Stimulated activated CD8-positive, alpha-beta memory T cell treated with anti-CD3 and anti-CD28 coated beads, Interleukin-4, amount 100 ng/mL, for 48 hours (primary cell): ENCODE measurements at places on chromosomes 11 and 22.

DNA sequence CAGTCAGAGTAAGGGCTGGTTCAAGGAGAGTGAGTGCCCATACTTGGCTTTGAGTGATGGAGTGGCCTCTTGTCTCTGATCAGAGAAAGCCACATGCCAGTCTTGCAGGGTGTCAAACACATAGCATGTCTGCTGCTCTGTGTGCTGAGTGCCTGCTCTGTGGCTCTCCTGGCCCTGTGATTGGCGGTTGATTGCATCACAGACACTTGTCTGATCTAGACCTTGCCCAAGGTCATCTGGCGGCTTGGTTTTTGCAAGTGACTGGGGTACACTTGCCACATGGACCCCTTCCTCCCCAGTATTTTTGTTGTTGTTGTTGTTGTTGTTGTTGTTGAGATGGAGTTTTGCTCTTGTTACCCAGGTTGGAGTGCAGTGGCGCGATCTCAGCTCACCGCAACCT is 10.3 kb downstream of the OSBP2 start:
- DNase-seq = no peak

DNA sequence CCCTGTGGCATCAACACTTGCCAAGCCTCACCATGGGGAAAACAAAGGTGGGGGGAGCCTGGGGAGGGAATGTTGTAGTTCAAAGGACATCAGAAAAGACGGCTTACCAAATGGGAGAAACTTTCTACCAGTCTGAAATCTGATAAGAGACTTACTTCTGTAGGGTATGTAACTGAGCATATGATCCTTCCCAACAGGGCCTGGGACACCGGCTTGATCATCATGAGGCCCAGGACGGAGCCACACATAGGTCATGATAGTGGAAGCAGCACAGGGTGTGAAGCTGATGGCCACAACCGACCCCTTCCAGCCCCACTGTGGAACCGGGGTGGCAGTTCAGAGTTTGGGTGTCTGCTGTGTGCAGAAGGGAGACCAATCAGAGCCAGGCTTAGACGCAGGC is 51.1 kb downstream of the MICAL3 start:
- DNase-seq = no peak

- no peak for DNase-seq
These were observed 31.7 kb upstream of the OAF start for GRCh38 chr11:120179057-120179672.

- DNase-seq = no peak
These were observed 6.2 kb downstream of the CYTH4 start for GRCh38 chr22:37288521-37288920.

DNA sequence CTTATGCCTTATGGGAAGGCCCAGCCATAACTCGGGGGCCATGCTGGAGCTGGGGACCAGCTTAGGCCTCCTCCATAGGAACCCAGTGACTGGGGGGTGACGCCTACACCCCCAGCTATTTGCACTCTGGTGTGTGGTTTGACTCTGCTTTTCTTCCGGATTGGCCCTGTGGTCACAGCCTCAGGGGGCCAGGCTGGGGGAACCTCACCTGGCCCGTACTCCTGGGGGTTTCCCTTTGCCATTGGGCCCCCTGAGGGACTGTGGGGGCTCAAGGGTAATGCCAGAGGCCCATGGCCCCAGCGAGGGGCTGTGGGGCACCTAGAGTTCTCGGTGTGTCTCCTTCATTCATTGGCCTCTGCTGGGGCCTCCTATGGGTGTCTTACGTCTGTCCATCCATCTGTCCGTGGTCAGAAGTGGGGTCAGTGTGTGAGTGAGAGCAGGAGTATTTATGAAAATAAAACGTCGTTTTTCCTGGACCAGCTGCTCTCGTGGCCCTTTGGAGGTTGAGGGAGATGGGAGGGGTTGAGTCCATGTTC is 6.3 kb upstream of the SH3BP1 start:
- DNase-seq = peak; percentile 74

DNA sequence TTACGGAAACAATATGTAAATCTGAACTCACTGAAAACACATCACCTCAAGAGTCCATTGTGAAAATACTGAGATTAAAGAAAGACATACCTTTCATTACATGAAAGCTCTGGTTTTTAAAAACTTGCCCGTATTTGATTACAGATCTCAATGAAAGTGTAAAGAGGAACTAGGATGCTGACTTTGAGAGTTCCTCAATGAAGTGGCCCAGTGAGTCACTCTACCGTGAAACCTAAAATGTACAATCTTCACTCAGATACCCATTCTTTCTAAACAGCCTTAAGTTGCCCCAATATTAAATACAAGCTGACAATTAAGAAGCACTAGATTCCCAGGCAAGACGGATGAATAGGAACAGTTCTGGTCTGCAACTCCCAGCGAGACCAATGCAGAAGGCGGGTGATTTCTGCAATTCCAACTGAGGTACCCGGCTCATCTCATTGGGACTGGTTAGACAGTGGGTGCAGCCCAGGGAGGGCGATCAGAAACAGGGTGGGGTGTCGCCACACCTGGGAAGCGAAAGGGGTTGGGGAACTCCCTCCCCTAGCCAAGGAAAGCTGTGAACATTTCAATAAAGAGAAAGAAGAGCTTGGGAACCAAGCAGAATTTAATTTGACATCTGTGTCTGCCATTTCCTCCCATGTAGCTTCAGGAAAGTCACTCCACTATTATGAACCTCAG is 33.8 kb upstream of the OR9G4 start:
- no peak for DNase-seq

GRCh38 chr22:40175611-40176244 is 2.0 kb upstream of the TNRC6B start:
- DNase-seq = no peak

DNA sequence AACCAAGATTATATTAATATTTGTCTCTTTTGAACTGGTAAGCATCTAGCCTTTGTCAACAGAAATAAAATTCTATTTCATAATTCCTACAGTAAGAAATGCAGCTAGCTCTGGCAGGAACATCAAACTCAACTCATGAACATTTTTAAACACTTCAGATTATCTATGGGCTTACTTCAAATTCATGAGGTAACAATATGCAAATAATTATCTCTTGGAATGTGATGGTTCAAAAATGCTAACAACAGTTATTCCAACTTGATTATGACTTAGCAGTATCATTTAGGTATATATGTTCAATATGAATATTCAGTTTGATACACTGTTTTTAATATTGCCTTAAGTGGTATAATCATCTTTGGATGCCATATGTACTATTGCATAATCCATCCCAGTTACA is 1103.5 kb upstream of the CCDC90B start:
- no peak for DNase-seq

DNA sequence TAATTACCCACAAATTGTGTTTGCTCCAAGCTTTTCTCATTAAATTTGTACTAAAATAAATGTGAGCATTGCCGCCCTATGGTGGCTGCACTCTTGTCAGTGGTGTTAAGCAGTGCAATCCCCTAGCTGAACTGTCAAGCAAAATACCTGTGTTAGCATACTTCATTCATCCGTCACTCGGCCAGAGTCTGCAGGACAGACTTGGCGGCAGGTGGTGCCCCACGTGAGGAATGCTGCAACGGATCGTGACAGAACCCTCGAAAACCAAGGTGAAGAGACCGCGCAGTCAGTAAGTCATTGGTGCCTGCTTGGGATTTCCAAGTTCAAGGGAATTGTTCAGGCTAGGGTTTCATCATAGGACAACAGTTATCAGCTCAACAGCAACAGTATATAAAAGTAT is 1592.1 kb upstream of the TENM4 start:
- no peak for DNase-seq

DNA sequence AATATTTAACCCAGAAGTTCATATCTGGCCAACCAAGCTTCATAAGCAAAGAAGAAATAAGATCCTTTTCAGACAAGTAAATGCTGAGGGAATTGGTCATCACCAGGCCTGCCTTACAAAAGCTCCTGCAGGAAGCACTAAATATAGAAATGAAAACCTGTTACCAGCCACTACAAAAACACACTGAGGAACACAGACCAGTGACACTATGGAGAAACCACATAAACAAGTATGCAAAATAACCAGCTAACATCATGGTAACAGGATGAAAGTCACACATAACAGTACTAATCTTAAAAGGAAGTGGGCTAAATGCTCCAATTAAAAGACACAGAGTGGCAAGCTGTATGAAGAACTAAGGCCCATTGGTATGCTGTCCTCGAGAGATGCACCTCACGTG is 311.4 kb downstream of the DYNC2H1 start:
- no peak for DNase-seq

DNA sequence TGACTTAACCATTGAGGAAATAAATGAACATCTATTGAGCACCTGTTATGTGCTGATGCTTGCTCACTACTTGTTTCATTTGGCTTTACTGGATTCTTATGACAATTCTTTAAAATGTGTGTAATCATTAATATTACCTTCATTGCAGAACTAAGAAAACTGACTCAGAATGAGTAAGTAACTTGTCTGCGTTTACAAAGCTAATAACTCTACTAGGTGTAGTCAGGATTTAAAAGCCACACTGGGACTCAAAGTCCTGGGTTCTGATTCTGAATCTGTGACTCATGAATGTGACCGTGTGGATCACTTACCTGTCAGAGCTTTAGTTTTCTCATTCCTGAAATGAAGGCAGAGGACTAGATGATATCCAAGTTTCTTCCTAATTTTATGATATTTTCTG is 23.4 kb upstream of the KIRREL3 start:
- no peak for DNase-seq

DNA sequence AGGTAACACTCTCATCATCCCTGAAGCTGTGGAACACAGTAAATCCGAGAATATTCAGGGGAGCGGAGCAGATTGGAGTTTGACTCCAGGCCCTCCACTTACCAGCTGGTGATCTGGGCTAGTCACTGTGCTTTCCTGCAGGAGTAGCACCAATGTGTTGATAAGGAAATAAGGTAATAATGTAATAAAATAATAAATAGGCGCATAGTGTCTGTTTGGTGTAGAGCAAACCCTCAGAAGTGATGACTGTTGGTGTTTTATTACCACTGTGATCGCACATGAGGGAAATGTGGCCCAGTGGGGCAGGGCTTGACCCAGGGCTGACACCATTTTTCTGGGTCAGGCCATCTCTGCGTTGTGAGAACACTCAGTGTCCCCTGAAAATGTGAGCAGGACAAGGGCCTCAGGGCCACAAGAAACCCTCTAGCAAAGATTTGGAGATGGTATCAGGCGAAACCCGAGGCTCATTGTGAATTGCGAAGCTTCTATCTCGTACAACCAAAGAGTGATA is 563.9 kb upstream of the B3GAT1 start:
- DNase-seq = no peak

DNA sequence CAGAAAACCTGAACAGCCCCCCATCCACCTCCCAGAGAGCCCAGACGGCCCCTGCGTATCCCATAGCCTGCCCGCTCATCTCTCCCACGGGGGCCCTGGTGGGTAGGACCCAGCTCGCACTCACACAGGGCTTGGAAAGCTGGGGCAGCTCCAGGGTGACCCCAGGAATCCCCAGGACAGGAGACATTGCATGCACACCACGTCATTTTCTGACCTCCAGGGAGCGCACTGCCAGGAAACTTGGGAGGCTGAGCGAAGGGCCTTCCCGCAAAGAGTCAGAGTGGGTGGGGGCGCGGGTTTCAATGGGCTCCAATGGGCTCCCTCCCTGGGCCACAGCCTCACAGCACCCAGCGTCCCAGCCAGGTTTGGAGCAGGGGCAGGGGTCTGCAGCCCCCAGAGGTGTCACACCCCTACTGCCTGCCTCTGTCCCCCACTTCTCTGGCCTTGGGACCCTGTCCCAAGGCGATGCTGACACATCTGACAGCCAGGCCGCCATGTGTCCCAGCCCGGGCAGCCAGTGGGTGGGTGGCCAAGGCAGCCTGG is 8.2 kb upstream of the SYT8 start:
- DNase-seq = no peak

DNA sequence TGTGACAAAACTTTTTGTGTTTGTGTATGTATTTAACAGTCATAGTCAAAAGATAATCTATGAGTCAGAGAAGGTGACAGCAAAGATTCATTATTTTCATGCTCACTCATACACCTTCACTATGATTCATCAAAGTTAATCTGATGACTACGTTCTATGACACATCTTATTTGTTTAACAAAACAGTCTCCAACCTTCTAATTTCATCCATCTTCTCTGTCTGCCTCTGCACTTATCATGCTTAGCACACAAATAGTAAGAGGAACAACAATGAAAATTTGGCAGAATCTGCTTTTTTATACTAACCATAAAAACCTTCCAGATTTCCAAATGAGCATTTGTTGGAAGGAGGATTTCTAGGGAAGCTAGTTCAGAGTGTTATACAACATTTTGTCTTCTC is 568.9 kb downstream of the LUZP2 start:
- DNase-seq = no peak

DNA sequence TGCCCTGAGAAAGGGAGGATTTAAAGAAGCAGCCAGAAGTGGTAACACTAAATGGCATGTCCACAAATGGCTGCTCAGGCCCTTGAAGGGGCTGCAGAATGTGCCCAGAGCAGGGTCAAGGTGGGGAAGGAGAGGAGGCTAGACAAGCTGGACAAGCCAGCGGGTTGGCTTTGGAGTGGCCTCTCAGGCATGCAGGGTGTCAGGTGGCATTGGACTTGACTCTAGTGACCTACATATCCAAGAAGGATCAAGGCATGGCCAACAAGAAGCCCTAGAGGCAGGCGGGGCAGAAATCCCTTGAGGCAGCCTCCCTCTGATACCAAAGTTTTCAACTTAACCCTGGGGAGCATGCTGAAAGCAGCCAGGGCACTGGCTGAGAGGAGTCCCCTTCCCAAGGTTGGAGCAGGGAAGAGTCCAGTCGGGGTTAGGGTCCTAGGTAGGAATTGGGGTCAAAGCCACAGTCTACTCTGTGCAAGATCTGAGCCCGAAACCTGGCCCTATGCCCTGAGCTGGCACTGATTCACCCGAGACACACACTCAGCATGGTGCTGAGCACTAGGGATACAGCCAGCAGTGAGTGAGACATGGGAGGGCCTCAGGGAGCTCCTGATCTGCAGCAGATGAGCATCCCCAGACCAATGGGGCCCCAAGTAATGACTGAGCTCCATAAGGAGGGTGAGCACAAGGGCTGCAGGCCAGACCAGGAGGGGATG is 95.8 kb upstream of the ASPHD2 start:
- DNase-seq = no peak

DNA sequence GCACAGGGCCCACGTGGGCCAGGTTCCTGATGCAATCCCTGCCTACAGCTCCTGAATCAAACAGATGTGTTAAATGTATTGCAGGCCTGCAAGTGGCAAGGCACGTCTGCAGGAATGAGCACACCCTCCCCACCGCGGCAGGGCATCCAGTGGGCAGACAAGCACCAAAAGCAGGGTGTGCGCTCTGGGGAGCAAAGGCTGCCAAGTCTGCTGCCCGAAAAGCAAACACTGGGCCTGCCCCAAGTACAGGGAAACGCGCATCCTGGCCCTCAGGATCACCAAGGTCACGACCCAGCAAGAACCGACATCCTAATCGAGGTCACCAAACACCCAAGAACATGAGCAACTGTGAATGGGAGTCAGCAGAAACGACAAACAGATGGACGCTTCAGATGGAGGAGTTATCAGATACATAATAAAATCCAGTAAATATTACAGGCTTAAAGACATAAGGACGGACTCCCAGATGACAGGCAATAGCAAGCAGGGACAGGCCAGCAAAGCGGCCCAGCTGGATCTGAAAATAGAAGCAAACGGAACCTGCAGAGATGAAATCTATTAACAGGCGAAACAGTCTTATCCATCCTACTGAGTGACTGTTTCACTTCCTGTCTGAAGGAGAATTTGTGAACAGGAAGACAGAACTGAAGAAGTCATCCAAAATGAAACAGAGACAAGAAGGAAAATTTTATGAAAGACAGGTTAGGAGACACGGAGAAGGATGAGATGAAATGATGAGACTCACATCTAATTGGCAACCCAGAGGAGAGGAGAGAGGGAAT is 26.7 kb downstream of the CARS1 start:
- DNase-seq = no peak
